ENCODE measurements at places on chromosomes 13 and 19.
A peak's percentile ranks its signal among the peaks of the same experiment; 100 is the strongest.

- DNase-seq, result no peak
Measured at GRCh38 chr19:11984986-11985385, 20.1 kb downstream of the ZNF763 start.

DNA sequence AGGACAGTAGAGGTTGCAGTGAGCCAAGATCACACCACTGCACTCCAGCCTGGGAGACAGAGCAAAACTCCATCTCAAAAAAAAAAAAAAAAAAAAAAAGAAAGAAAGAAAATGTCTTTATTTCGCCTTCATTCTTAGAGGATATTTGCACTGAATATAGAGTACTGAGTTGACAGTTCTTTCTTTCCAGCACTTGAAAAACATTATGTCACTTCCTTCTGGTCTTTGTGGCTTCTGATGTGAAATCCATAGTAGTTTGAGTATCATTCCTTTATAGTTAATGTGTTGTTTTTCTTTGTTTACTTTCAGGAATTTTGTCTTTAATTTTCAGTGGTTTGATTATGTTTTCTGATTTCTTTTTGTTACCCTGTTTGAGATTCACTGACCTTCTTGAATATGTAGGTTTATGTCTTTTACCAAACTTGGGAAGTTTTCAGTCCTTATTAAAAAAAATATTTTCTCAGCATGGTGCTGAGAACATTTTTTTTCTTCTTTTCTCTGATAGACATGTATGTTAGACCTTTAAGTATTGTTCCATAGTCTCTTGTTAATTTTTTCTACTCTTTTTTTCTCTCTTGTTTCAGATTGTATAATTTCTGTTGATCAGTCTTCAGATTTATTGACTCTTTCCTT is 50.1 kb downstream of the PCCA start:
- DNase-seq, result peak; percentile 9

DNA sequence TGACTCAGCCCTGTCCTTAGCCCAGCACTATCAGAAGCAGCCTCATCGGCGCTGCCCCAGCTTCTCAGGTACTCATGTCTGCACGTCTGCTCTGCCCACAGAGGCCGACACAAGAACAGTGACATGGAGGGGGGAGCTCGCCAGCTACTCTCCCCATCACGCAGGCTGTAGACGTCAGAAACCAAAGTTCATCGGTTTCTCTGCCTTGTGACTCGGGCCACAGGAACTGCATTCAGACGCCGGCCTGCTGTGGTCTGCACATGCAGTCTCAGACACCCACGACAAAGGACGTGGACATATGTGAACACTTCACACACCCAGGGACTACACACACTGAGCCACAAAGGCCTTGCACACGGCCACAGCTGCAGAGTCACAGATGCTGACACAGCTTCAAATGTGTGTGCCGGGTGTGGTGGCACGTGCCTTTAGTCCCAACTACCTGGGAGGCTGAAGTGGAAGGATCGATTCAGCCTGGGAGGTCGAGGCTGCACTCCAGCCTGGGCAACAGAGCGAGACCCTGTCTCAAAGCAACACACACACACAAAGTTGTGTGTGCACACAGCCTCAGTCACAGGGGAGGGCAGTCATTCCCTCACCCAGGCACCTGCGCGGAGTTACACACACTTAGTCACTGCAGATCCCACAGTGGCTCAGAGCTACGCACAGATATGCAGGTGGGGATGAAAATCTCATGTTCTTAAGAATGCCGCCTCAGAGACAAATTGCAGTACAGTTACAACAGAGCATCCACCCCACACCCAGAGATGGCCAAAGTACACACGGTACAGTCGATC is 4.9 kb upstream of the ZFP36 start:
- DNase-seq, result peak; percentile 92

- DNase-seq, result no peak
Measured at GRCh38 chr13:31775148-31775547, 35.8 kb downstream of the RXFP2 start.

- no peak for DNase-seq
Measured at GRCh38 chr19:46761418-46761831, 15.2 kb upstream of the STRN4 start.

- no peak for DNase-seq
Measured at GRCh38 chr19:28482221-28482620, 730.7 kb downstream of the UQCRFS1 start.

DNA sequence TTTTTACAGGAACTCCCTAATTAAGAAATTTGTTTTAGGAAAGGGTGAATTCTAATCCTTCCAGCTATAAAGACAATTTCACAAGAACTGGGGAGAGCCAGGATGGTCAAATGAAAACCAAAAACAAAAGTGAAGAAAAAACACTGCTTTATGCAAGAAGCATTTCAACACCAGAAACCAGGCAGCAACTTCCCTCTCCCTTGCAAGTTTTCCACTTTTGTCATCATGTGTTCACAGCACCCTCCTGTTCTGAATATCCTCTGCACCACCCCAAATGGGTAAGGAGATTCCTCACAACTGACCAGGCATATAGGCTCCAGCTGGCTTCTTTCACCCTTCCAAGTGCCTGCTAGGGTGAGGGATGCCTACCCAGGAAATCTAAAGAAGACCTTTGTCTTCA is 328.1 kb downstream of the TBC1D4 start:
- peak; percentile 33 for DNase-seq

DNA sequence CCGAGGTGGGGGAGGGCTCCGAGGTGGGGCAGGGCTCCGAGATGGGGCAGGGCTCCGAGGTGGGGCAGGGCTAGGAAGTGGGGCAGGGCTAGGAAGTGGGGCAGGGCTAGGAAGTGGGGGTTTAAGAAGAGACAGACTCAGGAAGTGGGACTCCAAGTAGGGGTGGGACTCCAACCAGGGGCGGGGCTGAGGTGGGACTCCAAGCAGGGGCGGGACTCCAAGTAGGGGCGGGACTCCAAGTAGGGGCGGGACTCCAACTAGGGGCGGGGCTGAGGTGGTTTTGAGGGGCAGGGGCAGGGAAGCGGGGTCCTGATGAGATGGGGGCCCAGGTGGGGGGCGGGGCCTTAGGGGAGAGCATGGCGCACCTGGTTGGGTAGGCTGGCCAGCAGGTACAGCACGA is 13.6 kb downstream of the CFD start:
- DNase-seq, result peak; percentile 53
